ENCODE measurements at places on chromosomes 4 and X.

- no peak for DNase-seq
These were observed 1.4 kb upstream of the CORIN start for GRCh38 chr4:47839259-47839658.

GRCh38 chrX:124023838-124024238 is 62.3 kb downstream of the STAG2 start:
- no peak for DNase-seq

DNA sequence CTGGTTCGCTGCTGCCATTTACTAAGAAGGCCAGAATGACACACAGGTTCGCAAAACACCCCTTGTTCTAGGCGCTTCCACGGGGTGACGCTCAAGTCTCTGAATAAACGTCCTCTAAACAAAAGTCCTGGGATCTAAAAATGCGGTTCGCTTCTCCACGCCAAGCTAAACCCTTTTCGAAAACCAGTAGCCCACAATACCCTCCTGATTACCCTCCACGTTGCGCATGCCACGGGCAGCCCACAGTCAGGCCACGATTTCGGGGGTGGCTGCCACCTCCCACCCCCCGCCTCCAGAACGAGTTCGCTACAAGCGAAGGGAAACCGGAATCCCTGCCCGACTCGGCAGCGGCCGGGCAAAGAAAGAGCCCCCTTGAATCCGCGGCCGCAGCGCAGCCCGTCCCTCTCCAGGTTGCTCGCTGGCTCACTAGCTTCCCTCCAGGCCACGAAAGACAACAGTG is 423 bp downstream of the RPL39 start:
- peak; percentile 50 for DNase-seq

DNA sequence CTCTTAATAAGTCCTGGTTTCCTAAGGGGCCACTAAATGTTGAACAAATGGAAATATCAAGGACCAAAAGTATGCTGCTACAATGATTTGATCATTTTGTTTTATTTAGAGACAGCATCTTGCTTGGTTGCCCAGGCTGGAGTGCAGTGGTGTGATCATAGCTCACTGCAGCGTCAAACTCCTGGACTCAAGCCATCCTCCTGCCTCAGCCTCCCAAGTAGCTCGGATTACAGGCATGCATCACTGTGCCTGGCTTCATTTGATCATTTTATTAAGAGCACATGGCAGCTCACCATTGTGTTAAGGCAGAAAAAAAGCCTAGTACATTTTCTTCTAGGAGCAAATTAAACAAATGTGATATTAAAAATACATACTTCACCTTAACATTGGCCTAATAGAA is 52.7 kb downstream of the DCLK2 start:
- DNase-seq = no peak

- no peak for DNase-seq
These were observed 40.7 kb downstream of the ANXA3 start for GRCh38 chr4:78592088-78592783.

DNA sequence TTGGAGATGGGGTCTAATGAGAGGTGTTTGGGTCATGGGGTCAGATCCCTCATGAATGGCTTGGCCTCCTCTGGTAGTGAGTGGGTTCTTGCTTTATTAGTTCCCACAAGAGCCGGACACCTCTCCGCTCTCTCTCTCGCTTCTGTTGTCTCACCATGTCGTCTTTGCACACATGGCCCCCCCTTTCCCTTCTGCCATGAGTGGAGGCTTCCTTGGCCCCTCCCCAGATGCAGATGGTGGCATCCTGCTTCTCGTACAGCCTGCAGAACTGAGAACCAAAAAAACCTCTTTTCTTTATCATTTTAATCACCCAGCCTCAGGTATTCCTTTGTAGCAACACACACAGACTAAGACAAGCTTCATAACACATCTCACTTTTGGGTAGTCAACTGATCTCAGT is 49.6 kb upstream of the SPRY1 start:
- no peak for DNase-seq

DNA sequence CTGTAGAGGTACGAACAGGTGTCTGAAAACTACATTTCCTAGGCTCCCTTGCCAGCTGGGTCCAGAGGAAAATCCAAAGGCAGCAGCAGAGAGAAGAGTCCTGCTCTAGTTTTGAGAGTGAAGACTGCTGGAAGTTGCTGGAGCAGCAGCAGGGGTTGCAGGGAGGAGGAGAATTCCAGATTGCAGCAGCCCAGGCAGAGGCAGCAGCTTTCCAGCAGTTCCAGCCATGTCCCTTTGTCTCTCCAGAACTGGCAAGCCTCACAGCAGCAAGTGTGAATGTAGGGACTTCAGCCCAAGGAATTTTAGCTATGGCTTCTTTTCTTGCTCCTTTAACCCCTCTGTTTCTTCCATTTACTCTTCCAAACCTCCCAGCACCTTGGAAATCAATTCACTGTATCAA is 24.1 kb upstream of the STIM2 start:
- DNase-seq = no peak

DNA sequence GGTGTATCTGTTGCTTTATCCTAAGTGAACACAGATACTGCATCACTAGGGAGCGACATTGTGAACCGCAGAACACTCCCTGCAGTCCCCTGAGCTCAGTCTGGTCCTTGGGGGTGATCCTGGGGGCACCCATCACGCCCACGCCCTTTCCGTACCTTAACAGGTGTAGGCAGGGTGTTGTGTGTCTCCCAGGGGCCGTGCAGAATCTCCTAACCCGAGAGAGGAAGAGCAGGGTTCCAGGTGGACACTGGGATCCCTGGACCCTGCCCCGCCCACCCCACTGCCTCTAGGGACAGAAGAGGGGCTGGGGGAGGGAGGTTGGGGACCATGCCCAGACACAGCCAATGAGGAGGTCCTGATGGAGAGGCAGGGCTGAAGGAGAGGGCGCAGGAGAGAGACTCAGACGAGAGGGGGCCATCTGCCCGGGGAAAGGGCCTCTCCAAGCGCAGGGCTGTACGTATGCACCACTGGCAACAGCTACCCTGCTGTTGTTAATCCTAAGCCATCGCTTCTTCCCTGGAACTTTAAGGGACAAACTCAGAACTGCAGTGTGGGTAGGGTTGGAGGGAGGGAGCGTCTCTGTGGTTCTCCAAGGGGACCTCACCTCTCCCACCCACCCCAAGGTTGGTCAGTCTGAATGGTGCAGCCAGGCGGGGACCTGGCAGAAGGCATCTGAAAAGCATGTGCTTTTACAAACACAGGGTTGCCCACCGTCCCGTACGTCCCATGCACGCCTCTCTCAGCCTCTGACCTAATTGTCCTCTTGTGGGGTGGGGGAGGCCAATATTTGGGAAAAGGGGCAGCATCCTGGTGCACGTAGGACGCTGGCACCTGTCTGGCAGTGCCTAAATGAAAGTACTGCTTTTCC is 2.5 kb downstream of the P2RY8 start:
- no peak for DNase-seq

- no peak for DNase-seq
These were observed 10.6 kb downstream of the NYX start for GRCh38 chrX:41457613-41458192.

DNA sequence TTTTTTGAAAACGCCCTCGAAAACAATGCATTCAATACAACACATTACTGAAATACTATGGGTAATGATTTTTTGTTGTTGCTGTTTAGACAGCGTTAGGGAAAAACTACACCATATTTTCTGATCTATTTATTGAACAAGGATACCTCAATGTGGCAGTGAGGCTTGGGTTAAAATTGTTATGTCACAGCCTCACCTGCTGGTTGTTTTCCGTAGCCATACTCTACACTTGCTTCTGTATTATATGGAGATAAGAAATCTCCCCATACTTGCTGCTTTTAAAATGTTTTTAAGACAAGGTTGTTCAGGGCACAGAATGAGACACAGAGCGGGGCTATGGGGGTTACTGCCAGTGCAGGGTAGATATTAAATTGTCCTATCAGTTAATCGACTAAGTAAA is 221.6 kb upstream of the FTHL17 start:
- no peak for DNase-seq

GRCh38 chr4:126552321-126552720 is 1080.4 kb upstream of the INTU start:
- DNase-seq = no peak

GRCh38 chr4:102411408-102411807 is 66.1 kb upstream of the SLC39A8 start:
- DNase-seq = no peak

- no peak for DNase-seq
These were observed 628.3 kb downstream of the TRIML1 start for GRCh38 chr4:188767496-188767895.

DNA sequence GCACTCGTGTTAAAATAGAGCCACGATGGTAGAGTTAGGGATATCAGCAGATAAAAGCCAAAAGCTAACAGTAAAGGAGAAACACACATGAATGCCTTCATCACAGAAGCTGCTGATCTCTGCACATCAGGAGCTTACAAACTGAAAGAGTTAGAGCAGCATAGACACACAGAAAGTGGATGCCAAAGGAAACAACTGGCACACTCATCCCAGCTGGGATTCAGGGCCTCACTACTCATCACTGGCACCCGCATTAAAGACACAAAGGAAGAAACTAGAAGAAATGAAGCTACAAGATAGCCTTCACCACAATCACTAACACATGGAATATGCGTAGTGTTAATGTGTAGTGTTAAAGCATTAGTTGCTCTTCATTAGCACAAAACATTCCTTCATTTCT is 156.4 kb upstream of the TBL1X start:
- DNase-seq = no peak

DNA sequence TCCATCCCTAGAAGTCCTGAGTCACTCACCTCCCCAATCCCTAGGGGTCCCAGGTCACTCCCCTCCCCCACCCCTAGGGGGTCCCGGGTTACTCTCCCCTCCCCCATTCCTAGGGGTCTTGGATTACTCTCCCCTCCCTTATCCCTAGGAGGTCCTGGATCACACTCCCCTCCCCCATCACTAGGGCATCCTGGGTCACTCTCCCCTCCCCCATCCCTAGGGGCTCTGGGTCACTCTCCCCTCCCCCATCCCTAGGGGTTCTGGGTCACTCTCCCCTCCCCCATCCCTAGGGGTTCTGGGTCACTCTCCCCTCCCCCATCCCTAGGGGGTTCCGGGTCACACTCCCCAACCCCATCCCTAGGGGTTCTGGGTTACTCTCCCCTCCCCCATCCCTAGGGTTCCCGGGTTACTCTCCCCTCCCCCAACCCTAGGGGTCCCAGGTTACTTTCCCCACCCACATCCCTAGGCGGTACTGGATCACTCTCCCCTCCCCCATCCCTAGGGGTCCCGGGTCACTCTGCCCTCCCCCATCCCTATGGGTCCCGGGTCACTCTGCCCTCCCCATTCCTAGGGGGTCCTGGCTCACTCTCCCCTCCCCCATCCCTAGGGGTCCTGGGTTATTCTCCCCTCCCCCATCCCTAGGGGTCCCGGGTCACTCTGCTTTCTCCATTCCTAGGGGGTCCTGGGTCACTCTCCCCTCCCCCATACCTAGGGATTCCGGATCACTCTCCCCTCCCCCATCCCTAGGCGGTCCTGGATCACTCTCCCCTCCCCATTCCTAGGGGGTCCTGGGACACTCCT is 2.1 kb downstream of the ASMTL start:
- DNase-seq = no peak

GRCh38 chr4:82744284-82744968 is 54.2 kb downstream of the SCD5 start:
- DNase-seq = no peak

DNA sequence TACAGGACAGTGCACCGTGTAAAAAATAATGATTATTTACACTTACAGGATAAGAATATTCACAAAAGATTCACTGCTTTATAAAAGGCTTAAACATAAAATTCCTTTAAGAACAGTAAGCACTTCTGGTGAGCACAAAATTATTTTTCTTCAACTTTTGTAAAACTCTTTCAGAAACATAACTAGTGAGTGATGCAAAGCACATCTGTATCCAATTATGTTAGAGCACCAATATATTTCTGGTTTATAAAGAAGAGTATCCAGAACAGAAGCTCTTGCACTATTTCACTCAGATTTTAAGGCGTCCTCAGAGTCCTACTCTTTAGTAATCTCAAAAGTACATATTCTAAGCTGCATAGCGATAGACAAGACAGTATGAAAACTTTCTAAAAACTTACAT is 276.0 kb downstream of the C4orf33 start:
- DNase-seq = no peak

- no peak for DNase-seq
These were observed 2.5 kb downstream of the USP51 start for GRCh38 chrX:55487143-55487542.

GRCh38 chr4:60657041-60657440 is 543.1 kb upstream of the ADGRL3 start:
- DNase-seq = no peak

DNA sequence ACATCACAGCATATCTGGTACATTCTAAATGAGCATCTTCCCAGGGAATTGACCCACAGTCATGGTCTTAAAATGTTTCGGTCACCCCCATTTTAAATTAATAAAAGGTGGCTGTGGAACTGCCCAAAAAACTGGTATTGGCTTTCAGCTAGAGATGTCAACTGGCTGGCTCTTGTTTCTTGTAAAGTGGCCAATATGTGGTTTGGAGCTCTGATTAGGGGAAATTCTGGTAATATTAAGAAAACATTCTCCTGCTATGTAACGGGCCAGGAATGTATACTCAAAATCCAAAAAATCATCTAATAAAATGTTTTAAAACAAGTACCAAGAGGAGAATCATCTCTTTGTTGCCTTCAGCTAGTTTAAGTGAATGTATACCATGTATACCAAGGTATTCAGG is 62.0 kb upstream of the VCX2 start:
- no peak for DNase-seq

DNA sequence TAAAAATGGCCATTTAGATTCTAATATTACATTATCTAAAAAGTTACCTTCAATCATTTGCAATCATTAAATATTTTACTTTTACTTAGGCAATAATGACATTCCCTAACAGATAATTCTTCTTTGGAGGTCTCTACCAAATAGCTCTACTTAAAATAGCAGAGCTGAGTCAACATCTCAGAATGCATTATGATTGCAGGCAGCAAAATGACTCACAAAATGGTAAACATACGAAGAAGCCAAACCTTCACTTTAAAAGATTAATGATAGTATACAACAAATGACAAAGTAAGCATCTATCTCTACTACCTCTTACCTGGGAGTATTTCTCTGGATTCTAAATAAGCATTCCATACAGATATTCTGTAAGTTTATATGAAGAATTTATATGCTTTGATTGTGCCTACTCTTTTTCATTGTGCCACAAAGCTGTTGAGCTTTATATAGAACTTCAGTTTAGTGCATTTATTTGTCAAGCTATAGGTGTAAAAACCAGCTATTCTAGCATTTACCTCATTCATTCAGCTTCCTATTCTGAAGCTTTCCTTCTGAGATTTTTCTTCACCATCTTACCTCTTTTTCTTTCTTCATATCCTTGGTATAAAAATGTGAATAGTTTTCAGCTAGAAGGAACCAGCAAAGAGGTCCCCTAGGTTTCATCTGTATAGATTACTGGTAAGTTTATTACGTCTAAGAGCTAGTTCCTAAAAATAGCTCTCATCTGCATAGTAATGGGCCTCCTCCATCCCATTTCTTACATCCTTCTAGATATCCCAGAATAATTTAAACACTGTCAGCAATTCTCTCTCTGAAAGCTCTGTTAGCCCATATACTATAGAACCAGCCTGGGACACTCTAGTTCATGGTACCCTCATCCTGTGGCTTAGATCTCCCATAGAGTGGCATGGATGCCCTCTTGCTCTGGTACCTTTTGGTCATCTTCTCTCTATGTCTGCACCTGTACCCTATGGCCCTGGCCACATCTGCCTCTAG is 17.2 kb upstream of the SPCS3 start:
- no peak for DNase-seq

- no peak for DNase-seq
These were observed 722 bp upstream of the NBDY start for GRCh38 chrX:56728321-56728720.

All from NCI-H187 (cell line).